A172 (cell line): ENCODE measurements at places on chromosomes 16 and 17.

DNA sequence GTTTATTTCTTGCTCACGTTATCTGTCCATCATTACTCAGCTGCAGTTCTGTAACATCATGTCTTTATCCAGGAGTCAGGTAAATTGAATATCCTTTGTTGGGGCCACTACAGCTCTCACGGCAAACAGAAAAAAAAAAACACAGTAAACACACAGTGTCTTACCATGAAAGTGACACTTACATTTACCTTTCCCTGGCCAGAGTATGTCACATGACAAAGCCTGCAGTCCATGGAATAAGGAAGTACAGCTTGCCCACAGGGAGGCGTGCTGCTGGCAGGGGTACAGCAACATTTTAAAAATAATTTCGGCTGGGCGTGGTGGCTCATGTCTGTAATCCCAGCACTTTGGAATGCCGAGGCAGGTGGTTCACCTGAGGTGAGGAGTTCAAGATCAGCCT lies 85.7 kb upstream of the HS3ST4 start:
- no peak for DNase-seq

DNA sequence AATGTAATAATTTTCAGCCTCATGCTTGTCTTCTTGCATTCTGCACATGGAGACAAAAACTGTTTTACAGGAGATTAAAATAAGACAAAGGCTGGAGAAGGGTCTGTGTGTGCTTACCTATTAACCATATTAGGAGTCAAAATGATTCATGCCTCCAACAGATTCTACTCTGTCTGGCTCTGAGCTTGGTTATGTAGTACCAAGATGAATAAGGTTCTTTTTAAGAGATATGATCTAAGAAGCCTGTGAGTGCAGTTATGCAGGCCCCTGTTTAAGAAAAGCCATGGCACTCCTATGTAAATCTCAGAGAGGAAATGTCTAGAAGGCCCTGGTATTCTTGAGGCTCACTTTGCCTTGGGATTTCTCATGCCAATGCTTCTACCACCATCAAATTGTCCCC lies 486.6 kb upstream of the CDH11 start:
- no peak for DNase-seq

GRCh38 chr16:30186782-30187555 lies 3.6 kb downstream of the CORO1A start:
- no peak for DNase-seq

DNA sequence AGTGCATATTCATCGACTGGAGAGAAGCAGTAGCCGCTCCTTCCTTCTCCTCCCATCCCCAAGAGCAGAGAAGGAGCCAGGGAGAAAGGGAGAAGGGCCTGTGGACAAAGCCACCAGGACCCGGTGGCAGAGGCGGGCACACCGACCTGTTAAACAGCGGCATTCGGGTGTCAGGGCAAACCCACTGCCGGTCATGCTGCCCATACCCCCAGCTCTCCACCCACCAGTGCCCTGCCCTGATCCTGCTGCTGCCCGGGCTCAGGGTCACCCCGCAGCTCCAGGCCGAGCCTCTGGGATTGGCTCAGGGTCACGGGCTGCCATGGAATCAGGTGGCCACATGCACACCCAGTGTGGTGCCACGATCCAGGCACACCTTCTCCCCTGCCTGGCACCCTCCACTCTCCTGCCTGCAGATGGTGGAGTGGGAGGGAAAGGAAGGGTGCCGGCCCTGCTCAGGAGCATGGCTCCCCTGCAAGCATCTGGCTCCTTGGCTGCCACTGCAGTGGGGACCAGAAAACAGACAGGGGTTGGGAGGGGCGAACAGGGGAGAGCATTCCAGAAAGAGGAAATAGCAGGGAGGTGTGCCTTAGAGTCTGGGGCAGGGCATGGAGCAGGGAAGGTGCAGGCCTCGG lies 18.3 kb upstream of the RASD1 start:
- DNase-seq: no peak

DNA sequence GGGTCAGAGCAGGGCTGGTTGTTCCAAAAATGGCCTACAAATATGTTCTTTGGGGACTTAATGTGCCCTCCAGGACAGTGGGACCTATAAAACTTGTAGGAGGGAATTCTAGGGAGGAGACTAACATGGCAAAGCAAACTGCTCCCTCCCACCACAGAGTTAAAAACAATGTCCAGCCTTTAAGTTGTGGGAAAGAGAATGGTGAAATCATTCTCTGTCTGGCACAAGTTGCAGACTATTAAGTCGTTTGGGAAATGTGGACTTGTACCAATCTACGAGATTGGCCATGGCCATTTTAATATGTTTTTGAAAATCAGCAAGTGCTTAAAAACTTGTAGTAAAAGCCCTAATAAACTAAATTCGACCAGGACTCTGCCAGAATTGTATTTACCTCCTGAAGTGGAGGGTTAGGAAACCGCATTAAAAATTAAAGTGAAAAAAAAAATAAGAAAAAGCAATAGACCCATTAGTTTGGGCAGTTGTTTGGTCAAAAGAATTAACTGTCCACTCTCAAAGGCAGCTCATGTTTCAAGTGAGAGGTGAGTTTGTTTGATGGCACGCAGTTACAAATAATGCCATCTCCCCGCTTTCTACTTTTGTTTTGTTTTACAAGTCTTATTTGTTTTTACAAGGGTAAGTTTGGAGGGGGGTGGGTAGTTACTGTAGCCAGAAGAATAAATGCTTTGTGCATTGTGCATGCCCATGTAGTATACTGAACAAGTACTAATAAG lies 32.4 kb downstream of the ANKFN1 start:
- DNase-seq: no peak

DNA sequence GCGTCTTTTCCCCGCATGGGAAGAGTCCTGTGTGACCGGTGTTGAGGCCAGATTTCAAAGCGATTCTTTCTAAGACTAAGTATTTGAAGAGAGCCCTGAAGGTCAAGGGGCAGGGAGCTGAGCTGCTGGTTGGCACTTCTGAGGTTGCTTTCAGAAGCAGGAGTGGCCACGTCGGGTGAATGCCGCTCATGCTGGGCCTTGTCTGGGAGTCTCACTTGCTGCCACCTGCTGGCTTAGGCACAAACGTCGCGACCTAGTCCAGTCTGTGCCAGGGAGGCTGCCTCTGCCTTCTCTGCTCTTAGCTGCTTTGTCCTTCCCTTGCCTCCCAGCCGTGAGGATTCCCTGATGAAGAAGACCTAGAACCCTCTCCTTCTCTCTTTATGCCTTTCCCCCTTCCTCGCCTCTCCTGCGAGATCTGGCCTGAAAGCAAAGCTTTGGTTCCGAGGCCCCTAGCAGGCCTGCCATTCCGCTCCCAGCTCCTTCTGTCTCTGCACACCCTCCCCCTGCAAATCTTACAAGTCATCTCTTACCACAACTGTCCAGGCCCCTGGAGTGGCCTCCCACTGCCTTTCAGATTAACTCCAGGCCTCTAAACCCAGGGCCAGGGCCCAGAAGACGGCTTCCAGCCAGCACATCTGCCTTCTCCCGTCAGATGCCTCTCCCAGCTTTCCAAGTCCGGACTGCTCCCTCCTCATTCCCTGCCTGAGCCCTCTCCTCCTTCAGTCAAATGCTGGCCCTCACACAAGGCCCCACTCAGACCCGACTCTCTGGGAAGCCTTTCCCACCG lies 11.4 kb downstream of the CTNS start:
- peak; percentile 62 for DNase-seq

DNA sequence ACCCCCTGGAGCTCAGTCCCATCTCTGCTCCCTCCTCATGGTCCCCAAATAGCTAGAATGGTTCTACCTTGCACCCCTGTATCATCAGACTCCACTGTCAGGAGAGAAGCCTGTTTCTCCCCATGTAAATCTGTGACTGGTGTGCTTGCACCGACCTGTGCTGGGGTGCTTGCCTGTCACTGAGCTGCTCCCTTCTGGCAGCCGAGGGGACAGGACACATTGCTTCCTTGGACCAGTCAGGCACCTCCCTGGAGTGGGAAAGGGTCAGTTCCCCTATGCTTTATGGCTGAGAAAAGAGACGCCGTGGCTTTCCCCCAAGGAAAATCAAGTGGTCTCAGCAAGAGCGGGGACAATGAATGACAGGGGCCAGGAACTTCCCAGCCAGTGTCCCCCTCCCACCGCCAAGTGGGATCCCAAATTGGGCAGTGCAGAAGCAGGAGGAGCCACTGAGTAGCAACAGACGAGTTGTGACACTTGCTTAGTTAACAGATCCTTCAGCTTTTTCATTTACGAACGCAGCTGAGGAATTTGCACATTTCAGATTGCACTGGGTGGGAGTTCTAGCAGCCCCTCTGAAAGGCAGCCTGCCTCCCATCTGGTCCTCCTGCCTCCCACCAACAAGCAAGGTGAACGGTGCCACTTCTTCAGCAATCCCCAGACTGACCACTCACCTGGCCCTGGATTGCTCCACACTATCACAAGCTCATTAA lies 156.4 kb downstream of the KATNIP start:
- no peak for DNase-seq

GRCh38 chr17:75088465-75089417 lies 987 bp downstream of the SLC16A5 start:
- DNase-seq: peak; percentile 59

- no peak for DNase-seq
Measured at GRCh38 chr16:83046664-83047063, 419.9 kb downstream of the CDH13 start.

GRCh38 chr17:80843741-80844156 lies 147.9 kb upstream of the CHMP6 start:
- DNase-seq: no peak

- no peak for DNase-seq
Measured at GRCh38 chr17:60253048-60253447, 103.3 kb downstream of the CA4 start.

DNA sequence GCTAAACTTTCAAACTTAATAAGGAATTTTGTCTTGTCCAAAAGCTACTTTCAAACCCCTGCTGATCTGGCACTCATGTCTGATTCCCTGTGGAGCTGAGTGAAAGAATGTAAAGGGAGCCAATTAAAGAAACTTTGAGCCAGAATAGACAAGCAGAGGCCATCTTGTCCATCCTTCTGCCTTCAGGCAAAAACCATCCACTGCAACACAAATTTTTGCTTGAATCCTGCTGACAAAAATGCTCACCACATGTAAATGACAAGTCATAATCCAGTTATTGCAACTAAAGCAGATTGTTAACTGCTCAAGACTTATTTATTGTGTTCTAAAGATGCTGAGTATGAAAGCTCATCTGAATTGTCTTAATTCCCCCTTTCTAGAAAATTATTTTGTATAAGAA lies 124.0 kb upstream of the HLF start:
- no peak for DNase-seq

DNA sequence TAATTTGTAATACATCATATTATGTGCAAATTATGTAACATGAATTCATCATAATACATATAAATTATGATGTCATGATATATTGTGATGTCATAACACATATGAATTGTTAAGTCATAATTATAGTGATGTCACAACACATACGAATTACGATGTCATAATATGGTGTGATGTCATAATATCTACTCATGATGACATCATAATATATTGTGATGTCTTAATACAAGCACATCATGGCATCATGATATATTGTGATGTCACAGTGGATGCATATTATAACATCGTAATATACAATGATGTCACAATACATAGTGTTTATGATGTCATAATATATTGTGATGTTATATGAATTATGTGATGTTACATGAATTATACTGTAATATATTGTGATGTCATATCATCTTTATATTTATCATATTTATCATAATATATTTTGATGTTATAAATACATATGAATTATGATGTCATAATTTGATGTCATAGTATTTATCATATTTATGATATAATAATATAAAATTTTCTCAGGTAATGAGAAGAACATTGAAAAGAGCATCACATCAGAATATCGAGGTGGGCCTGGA lies 1793.0 kb downstream of the TP53TG3F start:
- DNase-seq: no peak

GRCh38 chr17:7538891-7539545 lies 9.8 kb upstream of the TNFSF12 start:
- no peak for DNase-seq

DNA sequence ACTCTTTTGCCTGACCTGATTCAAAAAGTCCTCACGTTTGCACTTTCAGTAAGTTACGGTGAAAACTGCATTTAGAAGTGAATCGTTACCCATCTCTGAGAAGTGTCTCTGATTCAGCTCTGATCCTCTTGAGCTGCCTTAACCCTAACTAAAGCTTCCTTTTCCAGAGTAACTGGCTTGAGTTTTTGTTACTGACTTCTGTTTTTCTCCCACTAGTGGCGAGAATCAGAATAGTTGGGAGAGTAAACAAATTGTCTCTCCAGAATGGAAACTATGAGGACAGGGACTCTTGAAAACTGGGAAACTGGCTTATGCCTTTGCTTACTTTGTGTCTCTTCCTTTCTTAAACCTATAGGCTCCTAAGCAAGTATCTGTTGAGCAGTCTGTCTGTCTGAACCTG lies 31.3 kb upstream of the KPNB1 start:
- DNase-seq: no peak

- peak; percentile 27 for DNase-seq
Measured at GRCh38 chr16:28258567-28258966, 33.8 kb upstream of the SBK1 start.

GRCh38 chr17:79033046-79033616 lies 9.2 kb downstream of the C1QTNF1 start:
- no peak for DNase-seq

- no peak for DNase-seq
Measured at GRCh38 chr17:77915594-77916021, 42.9 kb upstream of the TNRC6C start.

- peak; percentile 69 for DNase-seq
Measured at GRCh38 chr17:30332057-30332542, 1.8 kb downstream of the TMIGD1 start.

DNA sequence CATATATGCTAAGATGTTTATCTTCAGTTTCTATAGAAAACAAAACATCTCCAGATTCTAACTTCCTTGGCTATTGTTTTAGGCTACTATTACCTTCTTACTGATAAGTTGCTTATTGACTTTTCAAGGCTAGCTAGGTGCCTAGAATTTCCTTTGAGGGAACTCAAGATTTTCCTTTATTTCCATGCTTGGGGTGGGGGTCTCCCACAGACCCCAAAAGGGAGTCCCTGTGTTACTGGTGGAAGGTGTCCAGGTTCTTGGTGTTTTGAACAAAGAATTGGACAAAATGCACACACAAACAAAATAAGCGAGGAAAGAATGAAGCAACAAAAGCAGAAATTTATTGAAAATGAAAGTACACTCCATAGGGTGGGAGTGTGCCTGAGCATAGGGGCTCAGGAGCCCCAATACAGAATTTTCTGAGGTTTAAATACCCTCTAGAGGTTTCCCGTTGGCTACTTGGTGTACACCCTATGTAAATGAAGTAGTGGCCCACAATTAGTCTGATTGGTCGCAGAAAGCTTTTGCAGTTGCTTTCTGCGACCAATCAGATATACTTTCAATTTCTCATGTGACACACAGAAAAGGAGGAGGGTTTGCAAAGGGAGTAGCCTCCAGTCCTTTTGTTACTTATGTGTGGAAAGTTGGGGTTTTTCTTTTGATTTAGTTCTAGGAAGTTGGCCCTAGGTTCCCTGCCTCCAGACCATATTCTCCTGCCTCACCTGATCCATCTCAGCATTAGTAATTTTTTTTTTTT lies 67.5 kb downstream of the MARF1 start:
- no peak for DNase-seq

GRCh38 chr16:74521691-74522090 lies 85.2 kb downstream of the GLG1 start:
- DNase-seq: no peak

- no peak for DNase-seq
Measured at GRCh38 chr16:81080233-81080632, 3.2 kb upstream of the C16orf46 start.

- DNase-seq: no peak
Measured at GRCh38 chr16:29024278-29024677, 39.4 kb downstream of the LAT start.

GRCh38 chr16:27448532-27449433 lies 46.8 kb downstream of the IL21R start:
- no peak for DNase-seq

GRCh38 chr17:16515933-16516332 lies 23.9 kb upstream of the LRRC75A start:
- DNase-seq: no peak
